Smooth muscle cell of trachea (primary cell): ENCODE measurements at places on chromosomes 7 and 10. TPM values are rescaled to one million over a fixed set of nuclear protein-coding genes. Genes with fewer than 3 reads are reported as not detected.

The AS3MT gene
- total RNA-seq: 6.4 and 7.6 TPM in 2 replicates

The ZNF775 gene
- 5.1 and 10.6 TPM in 2 replicates for total RNA-seq

The CYP3A7 gene
- total RNA-seq: 0.33 TPM in 1 of 2 replicates, not detected in the other

The CPA1 gene
- total RNA-seq: not detected in 2 replicates

The NRBF2 gene
- 42.8 and 49.0 TPM in 2 replicates for total RNA-seq

The RHOBTB1 gene
- 15.3 and 16.0 TPM in 2 replicates for total RNA-seq

The SPDYE9 gene
- total RNA-seq: under 0.01 TPM in 1 of 2 replicates, not detected in the other

The AGBL3 gene
- 0.83 and 1.7 TPM in 2 replicates for total RNA-seq
